ENCODE measurements at places on chromosomes 2 and 18. TPM values are rescaled to one million over a fixed set of nuclear protein-coding genes. Genes with fewer than 3 reads are reported as not detected.

- no peaks in the 10 kb centered on the region for H3K36me3 ChIP-seq
- H3K27me3 ChIP-seq: no peaks in the 10 kb centered on the region
- H3K4me1 ChIP-seq: no peaks in the 10 kb centered on the region
- DNase-seq: no peak
These were observed 40.5 kb downstream of the PTPRM start for GRCh38 chr18:7607540-7608173.

DNA sequence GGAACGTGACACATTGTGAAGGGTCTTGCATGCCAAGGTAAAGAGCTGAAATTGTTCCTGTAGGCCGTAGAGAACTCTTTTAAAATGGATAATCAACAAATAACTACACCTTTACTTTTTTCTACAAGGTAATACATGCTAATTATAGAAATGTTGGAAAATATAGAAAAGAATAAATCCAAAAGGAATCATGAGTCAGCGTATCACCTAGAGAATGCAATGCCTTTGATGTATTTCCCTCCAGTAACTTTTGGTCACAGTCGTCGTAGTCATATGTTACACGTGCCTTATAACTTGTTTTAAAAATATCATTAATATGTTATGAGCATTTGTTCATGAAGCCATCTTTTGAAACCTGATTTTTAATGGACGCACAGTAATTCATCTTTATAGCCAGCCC is 100.6 kb downstream of the LIPG start:
- H3K27ac ChIP-seq: no peak overlapping the region
- no peaks in the 10 kb centered on the region for H3K36me3 ChIP-seq
- H3K4me3 ChIP-seq: no peak overlapping the region
- DNase-seq: no peak
- H3K27me3 ChIP-seq: no peaks in the 10 kb centered on the region

DNA sequence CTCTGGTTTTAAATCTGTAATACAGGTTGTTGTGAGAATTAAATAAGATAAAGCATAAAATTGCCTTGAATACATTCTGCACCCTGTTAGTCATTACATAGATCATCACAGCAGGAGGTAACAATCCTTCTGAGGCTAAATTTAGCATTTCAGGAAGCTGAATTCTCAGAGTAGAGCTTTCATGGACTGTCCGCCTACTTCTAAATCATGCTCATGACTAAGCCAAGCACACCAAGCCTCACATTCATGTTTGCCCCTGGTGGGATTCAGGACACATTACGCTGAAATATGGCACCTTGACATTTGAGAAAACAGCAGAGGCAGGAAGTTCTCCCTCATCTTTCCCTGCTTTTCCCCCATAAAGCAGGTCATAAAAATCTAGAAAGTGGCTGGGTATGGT is 16.6 kb upstream of the PIK3C3 start:
- H3K27ac ChIP-seq: no peak overlapping the region
- no peak overlapping the region for H3K4me3 ChIP-seq
- H3K4me1 ChIP-seq: no peaks in the 10 kb centered on the region
- no peak for DNase-seq
- no peaks in the 10 kb centered on the region for H3K36me3 ChIP-seq

GRCh38 chr18:9296233-9297006 is 38.2 kb upstream of the TWSG1 start:
- H3K27me3 ChIP-seq: no peaks in the 10 kb centered on the region
- no peak for DNase-seq
- H3K4me1 ChIP-seq: no peaks in the 10 kb centered on the region
- no peak overlapping the region for H3K27ac ChIP-seq
- H3K4me3 ChIP-seq: no peak overlapping the region

- H3K4me1 ChIP-seq: no peaks in the 10 kb centered on the region
- no peaks in the 10 kb centered on the region for H3K27me3 ChIP-seq
- H3K27ac ChIP-seq: no peak overlapping the region
- no peak overlapping the region for H3K4me3 ChIP-seq
These were observed 121.0 kb downstream of the EIPR1 start for GRCh38 chr2:3256605-3257004.

DNA sequence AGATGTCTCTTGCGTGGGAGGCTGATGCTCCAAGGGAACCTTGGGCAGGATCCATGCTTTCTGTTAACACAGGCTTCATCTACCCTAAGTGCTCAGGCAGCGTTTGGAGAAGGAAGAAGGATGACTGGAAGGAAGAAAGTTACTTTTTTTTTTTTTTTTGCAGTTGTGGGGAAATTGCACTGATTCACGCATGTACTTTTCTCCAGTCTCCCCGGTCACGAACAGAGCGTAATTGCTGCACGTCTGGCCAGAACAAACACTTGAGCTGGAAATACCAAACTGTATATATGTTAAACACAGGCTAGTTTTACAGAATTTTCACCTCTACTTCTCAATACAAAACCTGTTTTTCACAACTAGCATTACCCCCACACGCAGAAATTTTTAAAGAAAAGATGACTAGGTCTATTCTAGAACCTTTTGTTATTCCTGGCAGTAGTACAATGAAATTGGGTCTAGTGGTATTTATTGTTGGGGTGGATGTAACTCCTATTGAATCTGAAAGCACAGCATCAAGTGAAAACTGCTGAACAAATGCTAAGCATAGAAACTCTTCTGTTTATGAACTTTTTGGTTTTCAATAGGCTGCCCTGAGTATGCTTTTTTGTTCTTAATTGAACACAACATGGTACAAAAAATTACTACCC is 9.3 kb upstream of the SCYGR5 start:
- DNase-seq: no peak
- H3K27me3 ChIP-seq: no peaks in the 10 kb centered on the region
- H3K27ac ChIP-seq: no peak overlapping the region
- H3K4me1 ChIP-seq: no peaks in the 10 kb centered on the region
- no peaks in the 10 kb centered on the region for H3K36me3 ChIP-seq
- no peak overlapping the region for H3K4me3 ChIP-seq

DNA sequence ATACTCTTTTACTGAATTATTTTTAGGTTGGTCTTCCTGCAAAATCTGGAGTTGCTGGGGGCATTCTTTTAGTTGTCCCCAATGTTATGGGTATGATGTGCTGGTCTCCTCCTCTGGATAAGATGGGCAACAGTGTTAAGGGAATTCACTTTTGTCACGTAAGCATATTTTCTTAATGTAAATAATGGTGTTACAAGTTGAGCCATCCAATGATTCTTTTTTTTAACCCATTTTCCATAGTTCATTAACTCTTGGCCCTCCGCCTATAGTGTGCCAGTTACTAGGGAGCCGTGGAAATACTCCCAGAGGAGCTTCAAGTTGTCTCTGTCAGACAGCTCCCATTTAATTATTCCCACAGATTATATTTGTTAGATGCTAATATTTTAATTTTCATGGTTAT is 49.8 kb downstream of the GLS start:
- H3K4me3 ChIP-seq: no peak overlapping the region
- H3K27ac ChIP-seq: no peak overlapping the region
- no peaks in the 10 kb centered on the region for H3K4me1 ChIP-seq
- DNase-seq: no peak

- no peaks in the 10 kb centered on the region for H3K36me3 ChIP-seq
- H3K27me3 ChIP-seq: no peaks in the 10 kb centered on the region
- H3K27ac ChIP-seq: no peak overlapping the region
- no peaks in the 10 kb centered on the region for H3K4me1 ChIP-seq
- DNase-seq: no peak
These were observed 41.8 kb upstream of the TMEM178A start for GRCh38 chr2:39623917-39624316.

GRCh38 chr2:224104668-224105386 is 65.7 kb upstream of the SERPINE2 start:
- H3K4me3 ChIP-seq: no peak overlapping the region
- no peaks in the 10 kb centered on the region for H3K27me3 ChIP-seq
- no peak overlapping the region for H3K27ac ChIP-seq

GRCh38 chr18:64202210-64202836 is 53.4 kb upstream of the LINC00305 start:
- no peaks in the 10 kb centered on the region for H3K36me3 ChIP-seq
- no peak overlapping the region for H3K27ac ChIP-seq
- no peak overlapping the region for H3K4me3 ChIP-seq
- DNase-seq: no peak

GRCh38 chr2:191740016-191740419 is 62.1 kb downstream of the NABP1 start:
- no peaks in the 10 kb centered on the region for H3K4me1 ChIP-seq
- DNase-seq: no peak
- no peak overlapping the region for H3K27ac ChIP-seq
- H3K27me3 ChIP-seq: no peaks in the 10 kb centered on the region
- H3K36me3 ChIP-seq: no peaks in the 10 kb centered on the region

DNA sequence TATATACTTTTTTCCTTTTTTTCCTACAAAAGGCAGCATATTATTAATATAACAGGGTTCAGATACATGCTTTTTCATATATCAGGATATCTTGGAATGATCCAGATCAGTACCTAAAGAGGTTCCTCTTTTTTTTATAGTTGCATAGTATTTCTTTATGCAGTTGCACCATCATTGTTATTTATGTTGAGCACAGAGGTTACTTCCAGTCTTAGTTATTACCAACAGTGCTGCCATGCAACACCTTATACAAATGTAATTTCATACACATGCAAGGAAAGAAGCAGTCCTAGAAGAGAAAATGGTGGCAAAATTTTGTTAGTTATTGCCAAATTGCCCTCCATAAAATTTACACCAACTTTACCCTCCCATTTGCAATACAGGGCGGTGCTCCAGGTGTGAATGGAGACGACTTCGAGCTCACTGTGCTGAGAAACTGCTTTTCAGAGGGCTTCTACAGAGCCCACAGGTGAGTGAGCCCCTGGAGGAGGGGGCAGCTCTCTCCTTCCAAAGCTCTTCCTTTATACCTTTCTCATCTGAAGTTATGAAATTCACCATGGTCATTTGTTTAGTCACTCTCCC is 30.0 kb upstream of the KCMF1 start:
- H3K27ac ChIP-seq: no peak overlapping the region
- no peak for DNase-seq
- no peaks in the 10 kb centered on the region for H3K36me3 ChIP-seq
- no peaks in the 10 kb centered on the region for H3K27me3 ChIP-seq
- H3K4me1 ChIP-seq: peaks cover 19% of the 10 kb centered on the region
- H3K4me3 ChIP-seq: no peak overlapping the region

DNA sequence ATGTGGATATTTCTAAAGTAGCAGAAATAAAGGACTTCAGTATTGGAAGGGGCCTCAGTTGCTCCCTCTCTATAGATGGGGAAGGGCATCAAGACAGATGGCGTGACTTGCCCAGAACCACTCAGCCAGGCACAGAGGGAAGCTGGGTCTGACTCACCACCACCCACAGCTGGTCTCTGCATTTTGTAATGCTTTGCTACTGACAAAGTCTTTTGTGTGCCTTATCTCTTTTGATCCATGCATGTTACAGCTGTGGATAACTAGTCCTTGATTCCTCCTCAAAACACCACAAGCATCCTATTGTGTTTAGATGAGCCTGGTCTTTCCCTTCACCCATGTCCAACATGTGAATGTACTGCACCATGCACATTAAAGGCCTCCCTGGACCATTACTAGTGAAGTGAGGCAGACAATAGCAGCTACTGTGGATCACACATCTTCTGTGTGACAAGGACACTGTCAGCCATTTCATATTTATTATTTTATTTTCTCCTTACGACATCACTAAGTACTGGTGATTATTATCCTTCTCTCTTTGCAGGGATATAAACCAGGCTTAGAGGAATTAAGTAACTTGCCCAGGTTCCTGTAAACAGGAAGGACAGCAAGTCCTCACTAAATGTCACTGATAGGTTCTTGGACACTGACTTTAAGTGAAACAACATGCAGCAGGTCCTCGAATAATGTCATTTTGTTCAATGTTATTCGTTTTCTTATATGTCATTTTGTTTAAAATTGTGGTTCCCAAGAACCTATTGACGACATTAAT is 29.6 kb upstream of the IL37 start:
- no peak for DNase-seq
- no peak overlapping the region for H3K4me3 ChIP-seq
- H3K36me3 ChIP-seq: no peaks in the 10 kb centered on the region

GRCh38 chr2:15377202-15377601 is 183.9 kb downstream of the NBAS start:
- H3K36me3 ChIP-seq: no peaks in the 10 kb centered on the region
- H3K4me3 ChIP-seq: no peak overlapping the region
- no peak overlapping the region for H3K27ac ChIP-seq
- no peaks in the 10 kb centered on the region for H3K4me1 ChIP-seq
- DNase-seq: no peak

DNA sequence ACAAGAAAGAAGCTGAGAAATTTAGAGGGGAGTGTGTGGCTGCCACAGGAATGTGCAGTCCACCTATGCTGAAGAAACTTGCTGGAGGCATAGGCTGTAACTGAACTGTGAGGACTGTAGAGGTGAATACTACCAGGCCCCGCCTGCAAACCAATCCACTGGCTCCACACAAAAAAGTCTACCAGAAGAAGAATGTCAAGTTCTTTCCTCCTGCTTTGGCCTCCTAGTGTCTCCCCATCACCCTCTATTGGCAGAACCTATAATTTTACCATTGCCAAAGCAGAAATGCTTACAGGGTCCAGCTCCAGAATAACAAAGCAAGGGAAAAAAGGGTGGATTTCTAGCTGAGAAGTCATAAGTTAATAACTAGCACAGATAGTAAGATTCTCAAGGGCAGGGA is 5.9 kb upstream of the ATP5MC3 start:
- H3K27me3 ChIP-seq: no peaks in the 10 kb centered on the region
- no peak for DNase-seq
- no peaks in the 10 kb centered on the region for H3K36me3 ChIP-seq
- H3K27ac ChIP-seq: no peak overlapping the region

DNA sequence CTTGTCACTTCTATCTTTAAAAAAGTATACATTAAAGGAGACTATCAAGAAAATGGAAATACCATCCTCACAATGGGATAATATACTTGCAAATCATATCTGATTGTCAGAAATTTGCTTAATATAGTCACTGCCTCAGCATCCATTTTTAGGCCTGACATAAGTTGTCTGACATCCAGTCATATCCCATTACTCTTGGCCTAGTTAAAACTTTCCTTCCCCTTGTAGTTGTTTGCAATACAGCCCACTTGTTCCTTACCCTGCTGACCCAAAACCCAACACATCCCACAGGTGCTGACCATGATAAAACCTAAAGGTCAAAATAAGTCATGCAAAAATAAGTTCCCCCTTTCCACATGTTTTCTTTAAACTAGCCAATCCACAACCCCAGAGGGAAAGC is 3.6 kb upstream of the ARHGEF33 start:
- H3K36me3 ChIP-seq: no peaks in the 10 kb centered on the region
- no peak overlapping the region for H3K27ac ChIP-seq
- no peaks in the 10 kb centered on the region for H3K27me3 ChIP-seq

- no peaks in the 10 kb centered on the region for H3K36me3 ChIP-seq
These were observed 122.0 kb downstream of the ZNF521 start for GRCh38 chr18:25229920-25230319.

Gene INPP5D
- total RNA-seq: 18.6 TPM

Gene KCNK3
- total RNA-seq: 1.6 TPM

Gene TMX3
- 58.8 TPM for total RNA-seq

Gene DPP4
- total RNA-seq: 210 TPM

Gene KCTD18
- total RNA-seq: 33.0 TPM

Gene COLEC12
- total RNA-seq: 4.4 TPM

Gene LYPD6B
- total RNA-seq: 4.4 TPM

Gene COL6A3
- total RNA-seq: 172 TPM

Gene IGFBP5
- 41.5 TPM for total RNA-seq
